ENCODE measurements at places on chromosomes 13 and 19.
A peak's percentile ranks its signal among the peaks of the same experiment; 100 is the strongest.

- DNase-seq: peak; percentile 40
Measured at GRCh38 chr13:76879203-76879882, 6.9 kb downstream of the KCTD12 start.

DNA sequence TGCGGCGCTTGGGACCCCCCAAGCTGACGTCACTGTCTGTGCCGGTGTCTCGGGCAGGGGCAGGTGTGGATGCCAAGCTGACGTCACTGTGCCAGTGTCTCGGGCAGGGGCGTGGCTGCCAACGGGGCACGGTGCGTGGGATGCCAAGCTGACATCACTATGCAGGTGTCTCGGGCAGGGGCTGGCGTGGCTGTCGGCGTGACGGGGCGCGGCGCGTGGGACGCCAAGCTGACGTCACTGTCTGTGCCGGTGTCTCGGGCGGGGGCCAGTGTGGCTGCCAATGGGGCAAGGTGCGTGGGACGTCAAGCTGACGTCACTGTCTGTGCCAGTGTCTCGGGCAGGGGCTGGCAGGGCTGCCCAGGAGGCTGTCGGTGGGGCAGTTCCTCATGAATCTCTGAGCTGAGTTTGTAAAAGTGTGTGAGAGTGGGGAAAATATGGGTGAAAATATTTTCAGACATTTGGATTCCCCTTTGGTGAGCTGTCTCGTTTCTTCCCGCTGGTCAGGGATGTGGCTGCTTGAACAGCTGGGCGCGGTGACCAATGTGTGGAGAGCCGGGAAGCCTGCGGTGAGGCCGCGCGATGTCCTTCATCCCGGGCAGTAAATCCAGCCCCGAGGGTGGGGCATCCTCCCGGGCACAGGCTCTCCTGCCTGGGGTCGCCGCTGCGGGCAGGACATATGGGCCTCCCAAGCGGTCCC lies 25.2 kb downstream of the MCF2L start:
- DNase-seq: no peak

DNA sequence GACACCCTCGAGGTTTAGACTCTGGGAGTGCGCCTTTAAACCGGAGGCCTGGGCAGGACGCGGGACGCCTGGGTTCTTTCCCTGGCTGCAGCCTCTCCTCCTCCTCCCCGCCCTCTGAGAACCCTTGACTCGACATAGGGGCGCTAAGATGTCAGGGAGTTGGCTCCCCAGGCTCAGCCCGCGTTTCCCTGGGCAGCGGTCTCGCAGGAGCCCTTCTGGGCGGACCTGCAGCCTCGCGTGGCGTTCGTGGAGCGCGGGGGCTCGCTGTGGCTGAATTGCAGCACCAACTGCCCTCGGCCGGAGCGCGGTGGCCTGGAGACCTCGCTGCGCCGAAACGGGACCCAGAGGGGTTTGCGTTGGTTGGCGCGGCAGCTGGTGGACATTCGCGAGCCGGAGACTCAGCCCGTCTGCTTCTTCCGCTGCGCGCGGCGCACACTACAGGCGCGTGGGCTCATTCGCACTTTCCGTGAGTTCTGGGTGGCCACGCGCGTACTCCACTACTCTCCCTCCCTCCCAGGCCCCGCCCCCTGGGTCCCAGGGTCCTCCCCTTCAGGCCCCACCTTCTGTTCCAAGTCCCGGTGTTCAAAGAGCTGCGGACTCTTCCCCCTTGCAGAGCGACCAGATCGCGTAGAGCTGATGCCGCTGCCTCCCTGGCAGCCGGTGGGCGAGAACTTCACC lies 1.3 kb downstream of the ICAM5 start:
- no peak for DNase-seq

DNA sequence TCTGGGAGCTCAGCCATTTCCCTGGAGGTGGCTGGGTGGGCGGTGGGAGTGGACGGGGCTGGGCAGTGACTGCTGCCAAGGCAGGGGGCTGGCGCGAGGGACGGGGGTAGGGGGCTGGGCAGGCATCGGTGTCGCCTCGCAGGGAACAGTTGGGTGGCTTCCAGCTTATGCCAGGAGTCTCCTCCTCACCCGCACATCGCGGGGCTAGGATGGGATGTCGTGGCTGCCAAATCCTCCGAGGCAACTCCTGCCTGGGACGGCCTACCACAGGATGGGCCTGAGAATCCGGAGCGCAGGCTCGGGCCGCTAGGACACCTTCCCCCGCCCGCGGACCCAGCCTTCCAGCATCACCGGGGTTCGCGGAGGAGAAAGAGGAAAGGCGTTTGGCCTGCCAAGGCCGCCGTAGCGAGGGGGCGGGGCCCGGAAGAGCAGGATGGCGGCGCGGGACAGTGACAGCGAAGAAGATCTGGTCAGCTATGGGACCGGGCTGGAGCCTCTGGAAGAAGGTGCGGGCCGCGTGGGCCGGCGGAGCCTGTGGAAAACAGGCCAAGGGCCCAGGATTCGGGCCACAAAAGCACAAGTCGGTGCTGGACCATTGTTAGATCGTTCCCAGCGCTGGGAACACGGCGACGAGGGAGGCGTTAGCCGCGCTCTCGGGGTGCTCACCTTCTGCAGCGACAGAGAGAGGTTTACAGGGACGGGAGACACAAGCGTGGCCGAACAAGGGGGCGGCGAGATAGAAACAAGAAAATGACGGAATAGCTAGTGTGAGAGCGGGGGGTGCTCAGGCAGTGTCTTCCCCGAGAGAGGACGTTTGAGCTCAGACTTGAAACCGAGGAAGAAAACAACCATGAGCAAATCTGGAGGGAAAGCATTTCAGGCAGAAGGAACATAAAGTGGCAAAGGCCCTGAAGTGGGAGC lies at the start of gene GPATCH1:
GPATCH1 (plus strand) TSS at position 421 of the 921 bp plus-strand sequence; CDS start at position 434, 13 bp downstream.
- peak; percentile 67 for DNase-seq

DNA sequence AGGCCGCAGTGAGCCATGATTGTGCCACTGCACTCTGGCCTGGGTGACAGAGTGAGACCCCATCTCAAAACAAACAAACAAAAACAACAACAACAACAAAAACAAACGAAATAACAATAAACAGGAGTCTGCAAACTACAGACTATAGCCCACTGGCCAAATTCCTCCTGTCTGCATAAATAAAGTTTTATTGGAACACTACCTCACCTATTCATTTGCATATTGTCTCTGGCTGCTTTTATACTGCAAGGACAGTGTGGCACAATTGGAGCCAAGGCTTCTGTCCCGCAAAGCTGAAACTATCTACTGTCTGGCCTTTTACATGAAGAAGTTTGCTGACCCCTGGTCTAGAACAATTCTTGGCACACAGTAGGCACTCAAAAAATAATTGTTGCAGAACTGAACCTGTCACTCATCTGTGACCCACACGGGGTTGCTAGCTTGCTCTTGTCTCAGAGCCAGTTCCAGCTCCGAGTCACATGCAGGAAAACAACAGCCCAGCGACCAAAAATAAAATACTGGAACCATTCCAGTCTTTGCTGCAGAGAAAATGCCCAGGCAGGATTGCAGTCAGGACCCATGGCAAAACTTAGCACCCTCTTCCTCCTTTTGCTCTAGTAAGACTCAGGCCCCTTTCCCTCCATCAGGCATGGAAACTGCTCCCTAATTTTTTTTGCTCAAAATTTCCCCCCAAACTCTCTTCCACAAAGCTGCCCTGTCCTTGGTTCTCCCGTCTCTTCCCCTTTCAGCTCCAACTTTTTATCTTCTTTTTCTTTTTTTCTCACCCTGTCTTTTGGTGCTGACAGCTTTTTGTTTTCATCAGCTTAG lies 4.8 kb upstream of the MYH14 start:
- no peak for DNase-seq

DNA sequence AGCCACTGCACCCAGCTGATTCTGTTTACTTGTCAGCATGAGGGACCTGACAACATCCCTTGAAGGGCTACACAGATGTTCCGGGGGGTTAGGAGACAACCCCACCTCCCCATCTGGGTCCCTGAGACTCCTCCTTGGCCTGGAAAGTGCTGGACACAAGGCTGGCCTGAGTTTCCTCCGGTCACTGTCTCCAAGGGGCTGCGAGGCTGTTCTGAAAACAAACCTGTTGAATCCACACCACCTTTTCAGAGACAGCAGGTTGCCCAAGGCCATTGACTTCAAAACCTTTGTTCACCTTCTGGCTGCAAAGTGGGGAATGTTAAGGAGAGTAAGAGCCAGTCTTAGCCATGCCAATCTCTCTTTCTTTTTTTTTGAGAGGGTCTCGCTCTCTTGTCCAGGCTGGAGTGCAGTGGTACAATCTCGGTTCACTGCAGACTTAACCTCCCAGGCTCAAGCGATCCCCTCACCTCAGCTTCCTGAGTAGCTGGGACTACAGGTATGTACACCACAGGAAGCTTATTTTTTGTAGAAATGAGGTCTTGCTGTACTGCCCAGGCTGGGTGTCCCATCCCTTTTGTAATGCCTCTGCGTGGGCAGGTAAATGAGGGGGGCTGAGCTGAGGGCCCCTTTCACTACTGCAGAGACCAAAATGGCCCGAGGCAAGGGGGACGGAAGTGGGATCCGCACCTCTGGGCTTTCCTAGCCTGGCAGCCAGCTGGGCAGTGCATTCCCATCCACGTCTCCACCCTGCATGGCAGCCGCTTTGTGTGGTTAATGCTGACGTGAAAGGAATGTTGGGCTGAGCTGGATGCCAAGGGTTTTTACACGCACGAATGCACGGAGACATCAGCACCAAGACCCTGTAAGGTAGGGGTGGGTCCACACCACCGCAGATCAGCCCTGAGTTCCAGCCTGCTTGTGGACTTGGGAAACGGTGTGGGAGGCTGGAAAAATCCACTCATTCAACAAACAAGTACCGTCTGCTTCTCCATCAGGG lies 1.9 kb upstream of the ZNF628 start:
- DNase-seq: no peak

DNA sequence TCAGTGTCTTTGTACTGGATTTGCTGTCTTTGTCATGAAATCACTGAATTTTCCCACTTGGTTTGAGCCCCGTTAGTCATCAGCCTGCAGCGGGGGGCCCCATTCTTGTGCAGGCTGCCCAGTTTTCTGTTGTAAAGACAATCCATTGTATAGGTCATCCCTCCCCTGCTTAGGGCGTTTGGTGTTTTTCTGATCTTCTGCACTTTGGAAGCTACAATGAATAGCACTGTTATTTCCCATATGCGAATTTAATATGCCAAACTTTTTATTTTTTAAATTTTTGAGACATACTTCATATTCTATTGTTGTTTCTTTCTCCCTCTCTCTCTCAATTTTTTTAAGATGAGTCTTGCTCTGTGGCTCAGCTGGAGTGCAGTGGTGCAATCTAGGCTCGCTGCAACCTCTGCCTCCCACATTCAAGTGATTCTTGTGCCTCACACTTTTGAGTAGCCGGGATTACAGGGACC lies 9.0 kb downstream of the SLC27A1 start:
- DNase-seq: no peak

DNA sequence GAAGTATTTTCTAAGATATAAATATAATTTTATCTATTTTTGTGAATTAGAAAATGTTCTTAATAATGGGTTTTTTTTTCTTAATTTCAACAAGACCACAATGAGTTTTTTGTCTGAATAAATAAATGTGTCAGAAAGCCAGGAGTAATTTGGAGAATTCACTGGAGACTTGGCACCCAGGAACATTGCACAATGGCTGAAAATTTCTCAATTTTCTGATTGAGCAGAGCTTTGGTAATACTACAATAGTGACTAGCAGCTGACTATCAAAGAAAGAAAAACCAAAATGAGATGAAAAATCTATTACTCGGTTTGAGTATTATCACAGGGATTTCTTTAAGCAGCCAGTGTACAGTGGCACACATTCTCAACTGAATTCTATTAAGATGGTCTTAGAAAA lies 394.4 kb upstream of the PCDH20 start:
- DNase-seq: no peak

GRCh38 chr19:48321372-48321621 lies 4.1 kb upstream of the EMP3 start:
- DNase-seq: peak; percentile 95

DNA sequence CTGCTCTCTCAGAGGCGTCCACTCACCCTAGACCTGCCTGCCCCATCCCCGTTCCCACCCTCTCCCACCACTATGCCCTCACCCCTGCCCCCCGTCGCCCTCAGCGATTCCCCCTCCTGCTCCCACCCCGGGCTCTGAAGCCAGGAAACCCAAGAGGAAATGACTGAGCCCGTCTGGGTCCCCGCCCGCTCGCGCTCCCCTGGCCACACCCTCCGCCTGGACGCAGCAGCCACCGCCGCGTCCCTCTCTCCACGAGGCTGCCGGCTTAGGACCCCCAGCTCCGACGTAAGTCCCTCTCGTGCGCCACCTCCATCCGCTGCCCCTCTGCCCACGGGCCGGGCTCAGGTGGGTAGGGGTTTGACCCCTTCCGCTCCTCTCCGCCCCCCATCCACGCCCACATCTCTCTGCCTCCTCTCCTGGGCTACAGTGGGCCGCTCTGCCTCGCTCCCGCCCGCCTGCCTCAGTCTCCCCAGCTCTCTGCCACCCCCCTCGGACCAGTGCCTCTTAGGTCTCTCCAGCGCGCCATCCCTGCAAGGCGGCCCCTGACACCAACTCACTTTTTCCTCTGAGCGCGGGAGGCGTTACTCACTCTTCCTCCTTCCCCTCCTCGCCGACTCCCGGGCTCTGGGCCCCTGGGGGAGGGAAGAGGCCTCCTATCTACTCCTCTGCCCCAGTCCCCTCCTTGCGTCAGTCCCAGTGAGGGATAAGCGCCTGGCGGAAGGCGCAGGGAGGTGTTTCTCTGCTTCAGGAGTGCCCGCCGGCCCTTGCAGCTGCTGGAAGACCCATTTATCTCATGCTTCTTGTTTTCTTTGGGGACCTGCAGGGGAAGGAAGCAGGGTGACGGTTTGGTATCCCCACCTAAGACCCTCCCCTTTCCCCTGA lies at the start of gene FXYD5:
FXYD5 (plus strand) TSS at position 211 of the 882 bp plus-strand sequence. CDS start 816 bp downstream, outside the sequence.
- peak; percentile 76 for DNase-seq

DNA sequence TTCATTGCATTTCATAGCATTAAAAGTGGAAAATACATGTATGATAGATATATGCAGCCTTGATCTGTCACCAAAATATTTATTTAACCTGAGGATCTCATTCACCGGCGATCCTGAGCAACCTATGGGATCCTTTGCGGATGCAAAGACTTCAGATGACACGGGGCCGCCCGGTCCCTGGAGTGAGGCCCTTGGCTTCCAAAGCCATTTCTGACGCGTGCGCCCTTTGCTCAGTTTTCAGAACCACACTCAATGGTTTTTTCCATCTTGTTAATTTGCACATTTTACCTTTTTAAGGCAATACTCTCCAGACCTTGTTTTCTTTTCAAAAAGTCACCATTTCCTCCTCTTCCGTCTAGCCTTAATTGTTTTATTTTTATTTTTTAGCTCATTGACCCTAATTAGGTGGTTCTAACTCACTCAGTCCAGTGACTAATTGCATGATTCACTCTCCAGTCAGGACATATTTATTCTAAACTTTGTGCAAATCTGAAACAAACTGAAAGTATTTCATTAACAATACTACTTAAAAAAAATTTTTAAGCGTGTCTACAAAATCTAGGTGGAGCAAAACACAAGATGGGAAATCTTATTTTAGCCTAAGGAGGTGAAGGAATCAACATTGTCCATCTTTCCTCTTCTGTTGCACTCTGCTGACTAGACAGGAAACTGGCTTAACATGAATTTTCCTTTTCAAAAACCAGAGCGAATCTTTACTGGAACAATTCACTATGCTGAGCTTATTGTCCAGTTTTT lies 47.9 kb downstream of the COL4A1 start:
- DNase-seq: no peak

DNA sequence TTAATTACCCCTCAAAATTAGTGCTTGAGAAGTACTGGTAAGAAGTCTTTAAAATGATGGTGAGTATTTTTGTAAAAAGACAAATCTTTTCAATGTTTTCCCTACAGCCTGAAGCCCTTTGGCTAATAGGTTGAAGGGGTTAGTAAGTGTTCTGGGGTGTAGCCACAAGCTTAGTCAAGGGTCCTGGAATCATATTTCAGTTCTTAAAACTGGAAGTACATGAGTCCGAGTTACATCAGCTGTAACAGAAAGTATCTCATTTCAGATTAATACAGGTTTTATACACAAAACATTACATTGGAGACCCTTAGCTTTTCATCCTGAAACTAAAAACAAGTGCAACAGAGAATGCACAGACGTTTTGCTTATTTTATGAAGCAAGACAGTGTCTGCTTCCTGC lies 52.7 kb upstream of the TEX29 start:
- DNase-seq: no peak

Measured in stimulated activated CD8-positive, alpha-beta memory T cell treated with anti-CD3 and anti-CD28 coated beads, Interleukin-12 subunit alpha, Interleukin-12 subunit beta, amount 100 ng/mL, for 1 hour (primary cell).